ENCODE measurements at places on chromosomes 5 and 9. TPM values are rescaled to one million over a fixed set of nuclear protein-coding genes. Genes with fewer than 3 reads are reported as not detected.

DNA sequence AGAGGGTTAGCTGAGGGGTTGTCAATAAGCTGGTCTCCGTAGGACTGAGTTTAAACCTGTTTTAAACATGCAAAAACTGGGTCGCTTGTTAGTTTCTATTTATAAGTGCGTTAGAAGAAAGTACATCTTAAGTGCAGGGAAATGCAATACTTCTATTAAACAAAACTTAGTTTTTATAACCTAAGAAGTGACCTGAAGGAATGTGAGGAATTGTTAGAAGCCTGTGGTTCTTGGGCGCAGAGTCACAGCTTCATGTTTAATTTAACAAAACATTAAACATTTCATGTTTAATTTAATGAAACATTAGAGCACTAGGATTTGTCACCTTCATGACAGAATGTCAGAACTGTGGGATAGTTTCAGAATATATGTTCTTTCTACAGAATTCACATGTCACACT is 469.2 kb upstream of the WWC1 start:
- peak; percentile 32 for DNase-seq

- no peak for DNase-seq
Measured at GRCh38 chr5:59789894-59790293, 103.6 kb downstream of the PDE4D start.

GRCh38 chr5:178123094-178123965 is 7.5 kb upstream of the RMND5B start:
- DNase-seq: no peak

Gene OCLN
- 127 TPM for total RNA-seq

DNA sequence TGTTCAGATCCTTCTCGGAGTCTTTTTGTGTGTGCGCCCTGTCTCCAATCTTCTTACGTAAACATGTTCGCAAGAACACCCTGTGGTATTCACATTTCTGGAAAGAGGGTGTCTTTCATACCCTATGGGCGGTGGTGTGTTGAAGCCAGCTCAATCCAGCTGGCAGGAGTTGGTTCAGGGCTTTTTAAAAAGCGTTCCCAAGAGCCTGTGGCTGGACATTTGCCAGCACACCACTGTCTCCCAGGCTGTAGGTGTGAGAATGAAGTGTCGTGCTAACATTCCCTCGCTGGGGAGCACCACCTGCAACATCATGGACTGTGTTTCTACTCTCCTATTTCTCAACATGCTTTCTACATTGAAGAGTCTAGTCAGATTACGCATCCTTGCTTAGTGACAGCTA is 51.7 kb downstream of the S1PR3 start:
- no peak for DNase-seq

Gene ERCC8
- 11.5 TPM for total RNA-seq

Gene NDST1
- total RNA-seq: 60.7 TPM

Gene RORB
- 0.41 TPM for total RNA-seq

Gene DBH
- total RNA-seq: not detected

DNA sequence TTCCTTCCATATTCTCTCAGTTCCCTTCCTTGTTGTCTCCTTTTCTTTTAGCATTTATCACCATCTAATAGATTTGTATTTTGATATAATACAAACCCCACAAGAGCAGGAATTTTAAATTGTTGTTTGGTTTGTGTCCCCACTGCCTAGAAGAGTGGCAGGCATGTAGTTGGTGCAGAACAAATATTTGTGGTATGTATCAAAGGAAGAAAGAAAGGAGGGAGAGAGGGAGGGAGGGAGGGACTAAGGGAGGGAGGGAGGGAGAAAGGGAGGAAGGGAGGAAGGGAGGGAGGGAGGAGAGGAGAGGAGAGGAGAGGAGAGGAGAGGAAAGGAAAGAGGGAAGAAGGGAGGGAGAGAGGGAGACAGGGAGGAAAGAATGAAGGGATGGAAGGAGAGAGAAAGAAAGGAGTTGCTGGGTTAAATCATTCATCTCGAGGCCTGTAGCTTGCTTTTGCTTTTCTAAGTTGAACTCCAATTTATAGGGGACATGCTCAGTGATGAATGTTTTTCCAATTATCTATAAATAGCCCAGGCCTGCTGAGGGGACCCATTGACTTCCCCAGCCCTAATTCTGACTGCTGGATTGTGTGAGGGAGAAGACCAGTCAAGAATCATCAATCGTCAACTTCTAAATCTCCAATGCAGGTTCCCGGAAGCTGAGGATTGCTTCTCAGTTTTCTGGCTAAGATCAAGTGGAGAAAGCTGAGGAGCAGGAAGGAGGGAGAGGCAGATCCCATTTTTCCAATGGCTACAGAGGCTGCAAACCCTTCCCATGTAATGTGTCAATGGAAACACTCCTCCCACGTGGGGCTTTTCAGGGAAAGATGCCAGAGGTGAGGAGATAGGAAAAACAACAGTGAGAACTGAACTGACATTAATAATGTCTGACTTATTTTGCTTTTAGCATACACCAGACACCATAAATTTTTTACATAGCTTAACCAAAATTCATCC is 320.7 kb downstream of the ASTN2 start:
- DNase-seq: peak; percentile 86

Gene SH2D3C
- total RNA-seq: 27.7 TPM

- DNase-seq: no peak
Measured at GRCh38 chr9:129703667-129704355, 38.4 kb downstream of the PRRX2 start.

DNA sequence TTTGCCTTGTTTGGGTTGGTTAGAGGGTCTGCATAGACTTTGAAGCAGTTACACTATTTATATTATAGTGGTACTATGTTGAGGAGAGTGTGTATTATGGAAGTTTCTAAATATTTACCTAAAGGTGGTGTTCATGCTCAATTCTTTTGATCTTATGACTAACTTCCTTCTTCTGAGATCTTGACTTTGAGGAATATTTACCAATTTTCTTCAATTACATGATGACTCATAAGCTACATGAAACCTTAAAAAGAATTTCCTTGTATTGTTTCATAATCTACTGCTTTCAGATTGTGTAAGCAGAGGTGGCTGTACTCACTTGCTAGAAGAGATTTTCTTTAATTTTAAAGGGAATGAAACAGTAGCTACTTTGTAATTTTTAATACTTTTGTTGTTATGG is 276.1 kb downstream of the TAF11L14 start:
- DNase-seq: no peak

- DNase-seq: no peak
Measured at GRCh38 chr9:130482463-130482862, 37.7 kb downstream of the ASS1 start.

GRCh38 chr5:142303565-142303964 is 21.3 kb downstream of the SPRY4 start:
- no peak for DNase-seq

Gene C5orf46
- total RNA-seq: not detected

GRCh38 chr9:91900055-91900796 is 49.8 kb downstream of the ROR2 start:
- DNase-seq: peak; percentile 79

Gene HCN1
- not detected for total RNA-seq

GRCh38 chr9:102975251-102975650 is 19.9 kb upstream of the CYLC2 start:
- DNase-seq: peak; percentile 44

Gene SPEF2
- total RNA-seq: 19.1 TPM

Gene KDM3B
- total RNA-seq: 69.6 TPM

- peak; percentile 68 for DNase-seq
Measured at GRCh38 chr5:115415143-115415491, 118.7 kb upstream of the CCDC112 start.

Gene STX17
- total RNA-seq: 39.7 TPM

DNA sequence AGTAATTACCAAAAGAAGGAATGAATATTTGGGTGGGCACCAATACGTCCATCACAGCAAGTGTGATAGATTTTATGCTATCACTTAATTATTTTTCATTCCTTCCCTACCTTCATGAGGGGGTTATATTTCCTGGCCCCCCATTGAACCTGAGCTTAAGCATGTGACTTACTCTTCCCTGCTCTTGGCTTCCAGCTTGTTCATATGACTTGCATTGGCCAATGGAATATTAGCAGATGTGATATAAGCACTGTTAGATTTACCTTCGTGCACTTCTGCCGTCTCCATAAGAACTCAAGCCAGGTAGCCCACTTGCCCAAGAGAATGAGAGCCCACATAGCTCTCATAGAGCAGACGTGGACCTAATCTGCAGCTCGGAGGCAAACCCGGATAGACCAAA is 99.1 kb upstream of the SMARCA2 start:
- DNase-seq: no peak

GRCh38 chr5:143665866-143666265 is 146.1 kb upstream of the HMHB1 start:
- no peak for DNase-seq

Gene PPP3R2
- total RNA-seq: not detected

DNA sequence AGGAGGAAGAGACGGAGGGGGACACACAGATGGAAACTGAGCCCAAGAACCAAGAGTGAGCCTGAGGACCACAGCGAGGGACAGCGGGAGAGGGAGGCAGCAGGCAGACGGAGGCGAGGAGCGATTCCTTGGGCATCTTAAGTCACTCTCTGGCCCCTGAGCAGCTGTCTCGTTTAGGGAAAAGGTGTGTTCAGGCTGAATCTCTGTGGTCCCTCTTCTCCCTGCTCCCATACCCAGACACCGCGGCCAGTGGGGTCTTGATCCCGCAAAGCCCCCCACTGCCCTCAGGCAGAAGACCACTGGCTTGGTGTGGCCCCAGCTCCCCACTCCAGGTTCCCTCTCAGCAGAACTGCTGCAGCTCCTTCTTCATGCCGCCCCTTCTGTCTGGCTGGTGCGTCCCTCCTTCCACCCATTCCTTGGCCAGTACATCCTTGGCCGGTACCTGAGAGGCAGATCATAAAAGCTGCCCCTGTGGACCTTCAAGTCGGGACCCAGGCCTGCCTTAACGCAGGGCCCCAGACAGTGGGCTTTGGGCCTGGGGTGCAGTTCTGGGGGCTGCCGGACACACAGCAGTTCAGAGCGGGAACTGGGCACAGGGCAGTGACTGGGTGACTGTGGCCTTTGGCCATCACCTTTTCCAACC is 5.8 kb upstream of the RALGDS start:
- DNase-seq: no peak

GRCh38 chr5:61416420-61416819 is 84.4 kb downstream of the ZSWIM6 start:
- no peak for DNase-seq

GRCh38 chr5:142969186-142969585 is 199.0 kb downstream of the ARHGAP26 start:
- no peak for DNase-seq

Gene GKAP1
- total RNA-seq: 7.1 TPM

Data from kidney (tissue), 22 donors.